ENCODE measurements at places on chromosomes 5 and 9.

GRCh38 chr9:33820231-33820745 lies 3.3 kb downstream of the UBE2R2 start:
- no peak for DNase-seq

GRCh38 chr5:113230711-113231652 lies 203.8 kb downstream of the TSSK1B start:
- no peak for DNase-seq

DNA sequence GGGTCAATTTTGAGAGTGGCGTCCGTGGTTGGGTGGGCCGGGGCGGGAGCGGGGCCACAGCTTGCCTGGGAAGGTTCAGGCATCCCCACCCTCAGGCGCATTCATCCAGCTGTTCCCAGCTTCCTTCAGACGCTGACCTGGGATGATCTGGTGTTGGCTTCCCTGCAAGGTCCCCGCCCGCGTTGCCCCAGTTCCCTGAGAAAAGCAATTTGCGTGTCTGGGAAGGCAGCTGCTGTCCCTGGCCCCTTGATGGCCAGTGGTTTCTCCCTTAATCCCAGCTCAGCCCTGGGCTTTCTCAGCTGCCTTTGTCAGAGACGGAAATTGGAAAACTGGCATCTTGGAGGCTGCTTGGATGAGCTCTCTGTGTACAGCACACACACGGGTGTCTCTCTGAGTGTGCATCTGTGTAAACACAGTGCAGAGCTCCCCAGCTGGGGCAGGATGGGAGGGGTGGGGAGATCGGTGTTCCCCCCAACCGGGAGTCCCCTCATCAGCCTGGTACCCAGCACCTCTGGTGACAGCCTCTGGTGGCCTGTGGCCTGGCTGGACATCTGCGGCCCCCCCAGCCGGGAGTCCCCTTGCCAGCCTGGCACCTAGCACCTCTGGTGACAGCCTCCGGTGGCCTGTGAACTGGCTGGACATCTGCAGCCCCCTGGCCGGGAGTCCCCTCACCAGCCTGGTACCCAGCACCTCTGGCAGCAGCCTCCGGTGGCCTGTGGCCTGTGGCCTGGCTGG lies 94.0 kb downstream of the COL5A1 start:
- DNase-seq: no peak

- DNase-seq: no peak
Measured at GRCh38 chr5:126454081-126454480, 30.9 kb downstream of the GRAMD2B start.

GRCh38 chr5:455806-456205 lies 12.8 kb downstream of the EXOC3 start:
- DNase-seq: no peak

GRCh38 chr9:74533253-74533652 lies 36.1 kb downstream of the RORB start:
- DNase-seq: no peak

DNA sequence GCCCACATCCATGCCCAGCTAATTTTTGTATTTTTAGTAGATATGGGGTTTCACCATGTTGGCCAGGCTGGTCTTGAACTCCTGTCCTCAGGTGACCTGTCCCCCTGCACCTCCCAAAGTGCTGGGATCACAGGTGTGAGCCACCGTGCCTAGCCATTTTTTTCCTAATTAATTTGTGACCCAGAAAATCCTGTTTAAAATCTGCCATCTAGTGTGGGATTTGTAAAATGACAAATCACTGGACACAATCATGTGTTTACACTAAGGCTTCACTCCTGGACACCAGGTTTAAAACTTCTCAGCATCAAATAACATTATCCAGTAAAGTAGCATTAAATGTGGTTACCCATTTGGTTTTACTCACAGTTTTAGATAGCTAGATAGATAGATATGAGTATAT lies 18.6 kb upstream of the KDM4C start:
- no peak for DNase-seq

DNA sequence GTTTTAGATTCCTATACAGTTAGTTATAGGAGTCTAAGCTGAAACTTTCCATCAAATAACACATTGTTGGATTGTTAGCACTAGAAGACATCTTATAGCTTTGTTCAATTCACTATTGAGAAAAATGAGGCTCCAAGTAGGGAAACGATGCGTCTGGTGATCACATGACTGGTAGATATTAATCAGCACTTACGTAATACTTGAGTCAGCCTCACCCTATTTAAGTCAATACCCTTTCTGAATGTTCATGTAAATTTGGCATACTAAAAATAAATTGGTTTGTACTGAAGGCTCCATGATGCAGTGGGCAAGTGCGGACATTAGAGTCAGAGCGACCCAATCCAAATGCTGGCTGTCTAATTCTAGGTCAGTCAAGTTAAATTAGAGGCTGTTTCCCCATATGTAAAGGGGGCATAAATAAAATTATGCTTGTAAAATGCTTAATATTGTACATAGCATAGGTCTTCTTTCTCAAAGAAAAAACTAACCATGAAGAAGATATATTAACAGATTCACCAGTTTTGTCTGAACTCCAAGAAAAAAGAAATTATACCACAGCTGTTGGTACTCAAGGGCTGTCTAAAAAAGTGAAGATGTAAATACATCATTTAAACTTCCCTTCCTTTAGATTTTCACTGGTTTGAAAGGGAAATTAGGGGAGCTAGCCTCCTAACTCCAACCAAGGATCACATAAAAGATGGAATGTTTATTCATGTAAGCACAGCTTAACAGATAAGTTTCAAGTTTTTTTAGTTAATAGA lies 406.6 kb upstream of the TLE4 start:
- no peak for DNase-seq

DNA sequence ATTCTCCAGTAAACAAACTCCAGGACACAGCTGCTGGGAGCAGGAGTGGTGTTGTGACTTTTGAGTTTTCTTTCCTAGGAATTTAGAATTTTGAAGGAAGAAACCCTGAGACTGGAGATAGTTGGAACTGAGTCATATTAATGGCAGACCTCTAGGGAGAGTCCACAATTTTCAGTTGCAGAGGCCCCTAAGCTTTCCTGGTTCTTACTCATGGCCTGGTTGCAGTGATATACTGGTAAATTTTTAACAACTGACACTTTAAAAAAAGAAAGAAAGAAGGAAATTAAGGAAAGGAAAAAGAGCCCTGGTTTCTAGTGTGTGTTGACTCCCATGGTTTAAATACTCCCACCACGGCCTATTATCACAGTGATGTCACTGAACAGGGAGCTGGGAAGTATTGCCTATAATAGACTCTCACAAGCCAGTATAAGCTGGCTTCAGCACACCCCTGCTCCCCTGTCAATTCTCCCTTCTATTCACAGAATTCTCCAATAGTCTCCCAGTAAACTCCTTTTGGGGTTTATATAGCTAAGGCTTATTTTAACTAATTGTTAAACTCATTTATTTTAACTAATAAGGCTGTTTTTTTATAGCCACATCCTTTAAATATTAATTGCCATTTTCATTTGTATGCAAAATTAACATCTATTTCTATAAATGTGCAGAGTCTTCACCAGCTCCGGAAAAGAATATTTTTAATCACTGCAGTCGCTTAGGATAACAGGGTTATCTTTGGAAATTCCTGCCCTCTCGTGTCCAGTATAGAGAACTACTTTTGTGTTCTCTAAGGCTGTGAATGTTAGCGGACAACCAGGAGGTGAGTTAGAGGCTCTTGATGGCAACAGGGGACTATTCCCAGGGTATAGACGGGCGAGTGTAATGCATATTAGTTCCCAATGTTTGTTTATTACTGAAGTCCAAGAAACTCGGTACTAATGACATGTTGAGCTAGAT lies 59.7 kb downstream of the GGTA1 start:
- no peak for DNase-seq

- no peak for DNase-seq
Measured at GRCh38 chr9:105053209-105053652, 125.3 kb upstream of the ABCA1 start.

GRCh38 chr5:132069561-132069960 lies 4.0 kb upstream of the CSF2 start:
- no peak for DNase-seq

DNA sequence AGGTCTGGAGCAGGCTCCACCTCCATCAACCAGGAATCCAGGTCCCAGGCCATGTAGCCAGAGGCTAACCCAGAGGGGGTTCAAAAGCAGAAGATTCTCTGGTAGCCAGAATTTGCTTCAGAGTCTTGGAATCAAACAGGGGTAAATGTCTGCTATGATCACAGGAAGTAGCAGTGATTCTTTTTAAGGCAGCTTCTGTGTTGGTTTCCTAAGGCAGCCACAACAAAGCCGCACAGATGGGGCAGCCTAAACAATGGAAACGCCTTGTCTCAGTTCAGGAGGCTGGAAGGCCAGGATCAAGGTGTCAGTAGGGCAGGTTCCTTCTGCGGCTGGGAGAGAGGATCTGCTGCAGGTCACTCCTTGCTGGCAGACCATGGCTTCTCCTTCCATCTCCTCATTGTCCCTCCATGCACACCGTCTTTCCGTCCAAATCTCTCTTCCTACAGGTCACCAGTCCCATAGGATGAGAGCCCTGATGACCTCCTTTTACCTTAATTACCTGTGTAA lies 167.3 kb downstream of the ROR2 start:
- no peak for DNase-seq

DNA sequence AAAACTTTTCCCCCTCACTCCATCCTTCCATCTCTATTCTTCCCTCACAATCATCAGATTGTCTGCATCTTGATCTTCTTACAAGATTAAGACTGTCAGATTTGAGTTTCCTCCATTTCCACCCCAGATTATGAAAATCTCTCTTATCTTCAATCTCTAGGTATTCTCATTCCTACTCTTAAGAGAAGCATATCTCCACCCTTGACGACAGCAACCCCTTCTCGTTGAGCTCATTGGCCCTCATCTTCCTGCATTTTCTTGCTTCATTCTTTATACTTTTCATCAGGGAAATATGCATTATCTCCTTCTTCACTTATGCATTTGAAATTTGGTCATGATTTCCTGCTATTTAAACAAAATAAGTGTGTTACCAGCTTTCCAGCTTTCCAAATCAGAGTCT lies 301.3 kb downstream of the DNAH5 start:
- no peak for DNase-seq

- DNase-seq: no peak
Measured at GRCh38 chr5:33774341-33774740, 117.4 kb downstream of the ADAMTS12 start.

DNA sequence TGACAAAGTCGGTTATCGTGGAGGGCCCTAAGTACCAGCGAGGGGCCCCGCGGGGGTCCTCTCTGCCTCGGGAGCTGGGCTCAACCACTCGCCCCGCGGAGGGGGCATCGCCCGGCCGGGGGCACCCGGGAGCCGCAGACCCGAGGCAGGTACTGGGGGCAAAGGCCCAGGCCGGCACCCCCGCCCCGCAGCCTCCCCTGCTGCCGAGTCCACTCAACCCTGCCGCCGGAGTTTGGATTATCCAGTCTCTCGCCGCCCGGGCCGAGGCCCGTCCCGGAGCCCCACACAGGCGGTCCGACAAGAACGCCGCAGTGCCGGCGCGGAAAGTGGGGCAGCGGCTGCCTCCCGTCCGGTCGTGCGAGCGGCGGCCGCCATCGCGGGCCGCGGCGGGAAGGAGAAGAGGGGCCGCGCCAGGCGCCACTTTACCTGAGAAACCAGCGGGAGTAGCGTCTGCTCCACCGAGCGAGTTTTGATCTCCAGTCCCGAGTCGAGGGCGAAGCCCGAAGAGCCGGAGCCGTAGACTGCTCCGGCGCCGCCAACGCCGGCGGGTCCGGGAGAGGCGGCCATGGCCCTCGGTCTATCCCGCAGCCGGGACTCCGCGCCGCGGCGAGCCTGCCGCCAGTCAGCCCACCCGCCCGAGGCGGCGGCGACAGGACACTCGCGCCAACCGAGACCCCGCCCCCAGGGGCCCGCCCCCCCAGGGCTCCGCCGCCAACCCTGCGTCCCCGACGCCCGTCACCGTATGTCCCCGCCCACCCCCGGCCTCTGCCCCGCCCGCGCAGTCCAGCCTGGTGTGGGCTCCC lies at the start of gene CTNNAL1:
TSS of gene CTNNAL1 (minus strand) at position 624 of the 803 bp plus-strand sequence. CDS start at position 567, 57 bp downstream.
- DNase-seq: peak; percentile 70

GRCh38 chr5:136037001-136037705 lies 8.4 kb downstream of the TGFBI start:
- no peak for DNase-seq

DNA sequence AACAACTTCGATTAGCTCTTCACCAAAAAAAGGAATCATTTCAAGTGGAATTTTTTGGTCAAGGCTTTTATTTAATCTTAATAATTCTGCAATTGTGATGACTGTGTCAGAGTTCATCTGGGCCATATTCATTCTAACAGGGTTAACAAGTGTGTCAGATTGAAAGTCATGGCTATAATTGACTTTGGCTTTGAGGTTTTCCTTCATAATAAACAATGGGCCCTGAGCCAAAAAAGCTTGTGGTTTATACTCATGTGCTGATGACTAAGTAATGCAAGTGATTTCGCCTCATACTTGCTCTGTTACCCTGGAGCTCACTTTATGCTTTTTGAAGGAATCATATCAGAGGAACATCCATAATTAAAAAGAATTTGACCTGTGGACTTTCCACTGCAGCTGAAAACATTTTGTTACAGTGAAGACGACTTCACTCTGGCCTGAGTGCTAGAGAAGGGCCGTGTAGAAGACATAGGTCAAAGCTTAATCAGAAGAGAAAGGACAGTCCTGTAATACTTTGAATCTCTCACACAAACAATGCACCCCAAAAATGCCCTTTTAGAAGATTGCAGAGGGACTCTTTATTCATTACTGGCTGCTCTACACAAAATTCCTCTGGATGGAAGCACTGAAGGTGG lies 101.7 kb downstream of the GDNF start:
- no peak for DNase-seq

- DNase-seq: no peak
Measured at GRCh38 chr9:124781967-124782660, 5.2 kb downstream of the OLFML2A start.

DNA sequence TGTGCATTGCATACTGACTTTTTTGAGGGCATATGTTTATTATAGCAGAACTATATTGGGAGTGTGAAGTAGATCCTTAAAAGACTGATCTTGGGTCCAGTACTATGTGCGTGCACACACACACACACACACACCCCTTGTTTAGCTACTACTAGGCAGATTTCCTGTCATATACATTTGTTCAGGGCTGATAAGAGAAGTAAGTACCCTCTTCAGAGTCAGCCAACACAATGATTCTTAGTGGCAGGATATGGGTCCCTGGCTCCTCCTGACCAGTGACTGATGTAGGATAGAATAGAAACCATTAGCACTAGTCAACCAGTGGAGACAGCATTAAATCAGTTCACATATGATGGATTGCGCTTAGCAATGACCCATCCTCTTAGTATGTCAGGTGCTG lies 76.2 kb upstream of the MIER3 start:
- DNase-seq: no peak

DNA sequence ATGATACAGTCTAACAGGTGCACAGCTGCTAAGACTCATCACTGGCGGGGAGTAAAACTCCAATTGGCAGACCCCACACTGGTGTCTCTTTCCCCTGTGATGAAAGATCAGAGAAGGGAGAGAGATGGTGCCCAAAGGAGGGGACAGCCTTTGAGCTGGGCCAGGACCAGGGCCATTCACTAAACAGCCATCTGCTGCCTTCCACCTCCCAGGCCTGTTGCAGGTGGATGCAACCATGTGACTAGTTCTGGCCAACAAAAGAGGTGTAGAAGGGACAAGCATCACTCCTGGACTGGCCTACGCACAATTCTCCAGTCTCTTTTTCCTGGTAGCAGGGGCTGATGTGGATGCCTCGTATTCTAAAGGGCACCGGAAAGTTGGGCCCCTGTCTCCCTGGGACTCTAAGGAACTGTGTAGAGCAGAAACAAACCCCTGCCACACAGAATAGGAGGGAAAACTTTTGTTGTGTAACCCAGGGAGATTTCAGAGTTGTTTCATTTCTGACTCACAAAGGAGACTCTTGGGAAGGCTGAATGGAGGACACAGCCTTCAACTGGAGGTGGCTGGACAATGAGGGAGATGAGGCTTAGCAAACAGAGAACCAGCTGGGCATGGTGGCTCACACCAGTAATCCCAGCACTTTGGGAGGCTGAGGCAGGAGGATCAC lies 26.9 kb downstream of the TNIP1 start:
- DNase-seq: no peak

GRCh38 chr9:135990468-135991429 lies 29.6 kb upstream of the UBAC1 start:
- DNase-seq: no peak

All from stimulated activated CD8-positive, alpha-beta memory T cell treated with anti-CD3 and anti-CD28 coated beads, Interleukin-12 subunit alpha, Interleukin-12 subunit beta, amount 100 ng/mL, for 1 hour (primary cell).